ENCODE measurements at places on chromosomes 6 and 20. TPM values are rescaled to one million over a fixed set of nuclear protein-coding genes. Genes with fewer than 3 reads are reported as not detected.

DNA sequence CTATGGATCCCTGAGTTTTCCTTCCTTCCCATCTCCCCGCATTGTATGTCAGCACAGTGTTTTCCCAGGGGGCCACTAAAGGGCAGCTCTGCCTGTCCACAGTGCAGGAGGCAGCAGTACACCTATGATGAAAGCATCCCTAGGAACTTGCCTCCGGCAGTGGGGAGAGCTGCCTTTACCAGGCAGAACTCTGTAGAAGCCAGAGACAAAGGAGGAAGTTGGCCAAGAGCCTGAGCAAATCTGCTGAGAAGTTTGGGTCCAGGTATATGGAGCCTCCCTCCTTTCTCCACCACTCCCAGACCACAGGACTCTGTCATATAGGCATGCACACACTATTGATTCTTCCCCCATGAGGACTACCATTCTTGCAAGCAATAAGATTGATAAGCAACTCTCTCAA is 282.7 kb downstream of the TBC1D7 start:
- DNase-seq: no peak

- DNase-seq: no peak
Observed at GRCh38 chr6:135651964-135652755, 154.6 kb upstream of the AHI1 start.

- no peak for DNase-seq
Observed at GRCh38 chr6:33797626-33798342, 6.0 kb downstream of the MLN start.

Gene TCF21
- not detected for total RNA-seq

Gene ME1
- total RNA-seq: 6.4 TPM

Gene ENPP1
- 26.5 TPM for total RNA-seq

Gene SLC17A1
- total RNA-seq: not detected

Gene STMND1
- not detected for total RNA-seq

Measured in LHCN-M2 (cell line).